Gastrocnemius medialis (tissue), 4 donors: ENCODE measurements at places on chromosomes 6 and 20.

DNA sequence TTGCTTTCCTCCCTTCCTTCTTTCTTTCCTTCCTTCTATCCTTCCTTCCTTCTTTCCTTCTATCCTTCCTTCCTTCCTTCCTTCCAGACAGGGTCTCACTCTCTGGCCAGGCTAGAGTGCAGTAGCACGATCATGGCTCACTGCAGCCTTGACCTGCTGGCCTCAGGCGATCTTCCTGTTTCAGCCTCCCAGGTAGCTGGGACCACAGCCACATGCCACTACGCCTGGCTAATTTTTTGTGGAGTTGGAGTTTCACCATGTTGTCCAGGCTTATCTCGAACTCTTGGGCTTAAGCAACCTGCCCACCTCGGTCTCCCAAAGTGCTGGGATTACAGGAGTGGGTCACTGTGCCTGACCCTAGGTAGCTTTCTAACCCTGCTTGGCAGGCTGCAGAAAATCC lies 12.2 kb upstream of the SEC63 start:
- no peak for DNase-seq

DNA sequence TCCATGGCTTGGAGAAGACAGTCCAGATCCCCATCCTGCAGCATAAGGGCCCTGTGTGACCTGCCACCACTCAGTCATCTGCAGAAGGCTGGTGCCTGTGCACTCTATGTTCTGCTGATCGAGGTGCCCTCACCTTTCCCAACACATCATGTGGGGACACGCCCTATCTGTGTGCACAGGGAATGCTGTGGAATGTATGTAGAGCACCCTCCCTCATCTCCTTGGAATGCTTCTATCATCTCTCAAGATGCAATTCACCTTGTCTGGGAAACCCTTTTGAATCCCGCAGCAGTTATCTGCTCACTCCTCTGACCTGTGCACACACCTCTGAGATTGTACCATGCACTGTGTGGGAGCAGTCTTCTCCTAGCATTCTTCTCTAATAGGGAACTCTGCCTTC lies 207.2 kb upstream of the SSTR4 start:
- no peak for DNase-seq

GRCh38 chr6:18845896-18846295 lies 458.7 kb downstream of the RNF144B start:
- DNase-seq: no peak

DNA sequence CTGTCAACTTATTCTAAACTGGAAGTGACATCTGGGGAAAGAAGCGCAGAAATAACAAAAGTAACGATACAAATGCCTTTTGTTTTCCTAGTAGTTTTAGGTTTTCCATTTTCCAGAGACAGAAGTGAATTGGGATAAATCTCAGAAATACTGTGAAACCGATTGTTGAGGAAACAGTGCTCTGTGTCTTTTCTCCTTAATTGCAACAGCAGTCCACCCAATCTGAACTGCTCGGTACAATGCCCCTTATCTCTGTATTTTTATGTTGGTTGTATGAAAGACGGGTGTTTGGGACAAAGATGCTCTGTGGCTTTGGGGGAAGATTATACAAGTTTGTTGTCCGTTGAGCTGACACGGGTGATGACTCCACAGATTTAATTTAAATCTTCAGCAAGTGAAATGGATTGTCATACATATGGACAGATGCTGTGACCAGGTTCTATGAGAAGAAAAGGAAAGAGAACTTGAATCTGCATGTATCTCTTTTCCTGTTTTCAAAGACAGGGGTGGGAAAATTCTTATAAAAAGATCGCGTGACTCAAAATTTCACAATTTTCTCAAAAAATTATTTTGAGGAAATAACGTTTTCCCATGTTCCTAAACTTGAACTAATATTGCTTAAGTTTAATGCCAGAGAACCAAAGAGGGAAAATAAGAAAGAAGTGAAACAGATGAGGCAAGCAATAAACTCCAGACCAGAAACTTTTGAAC lies 41.2 kb downstream of the SASH1 start:
- DNase-seq: no peak

GRCh38 chr6:32149932-32150870 lies 1.5 kb downstream of the PRRT1 start:
- no peak for DNase-seq

DNA sequence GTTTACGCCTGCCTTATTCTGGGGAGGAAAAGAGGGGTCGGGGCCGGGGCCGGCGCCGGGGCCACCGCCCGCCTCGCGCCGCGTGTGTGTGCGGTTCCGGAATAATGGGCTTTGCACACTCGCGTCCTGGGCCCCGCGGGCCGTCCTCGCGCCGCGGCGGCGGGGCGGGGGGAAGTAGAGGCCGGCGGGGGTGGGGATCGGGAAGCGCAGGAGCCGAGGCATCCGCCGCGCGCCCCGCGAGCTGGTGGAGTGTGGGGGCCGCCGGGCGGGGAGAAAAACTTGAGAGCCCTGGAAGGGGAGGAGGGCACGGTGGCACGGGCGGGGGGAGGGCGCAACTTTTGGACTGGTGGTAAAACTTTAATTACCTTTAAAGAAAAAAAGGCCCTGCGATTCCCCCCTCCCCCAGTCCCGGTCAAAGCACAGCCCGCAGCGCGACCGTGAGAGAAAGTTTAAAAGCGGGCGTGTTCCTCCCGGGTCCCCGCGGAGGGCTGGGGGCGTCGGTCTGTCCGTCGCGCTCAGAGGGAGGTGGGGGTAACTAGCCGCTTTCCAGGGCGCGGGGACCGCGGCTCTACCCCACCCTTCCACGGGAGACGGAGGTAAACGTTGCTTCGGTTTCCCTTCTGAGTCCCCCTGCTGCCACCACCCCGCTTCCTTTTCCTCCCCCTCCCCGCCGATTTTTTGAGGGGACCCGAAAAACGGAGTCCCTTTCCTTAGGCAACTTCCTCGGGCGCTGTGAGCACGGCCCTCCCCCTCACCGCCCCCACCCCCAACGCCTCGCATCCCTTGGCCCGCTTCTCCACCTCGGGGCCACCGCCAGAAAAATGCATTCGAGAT lies 1.9 kb downstream of the L3MBTL3 start:
- no peak for DNase-seq

DNA sequence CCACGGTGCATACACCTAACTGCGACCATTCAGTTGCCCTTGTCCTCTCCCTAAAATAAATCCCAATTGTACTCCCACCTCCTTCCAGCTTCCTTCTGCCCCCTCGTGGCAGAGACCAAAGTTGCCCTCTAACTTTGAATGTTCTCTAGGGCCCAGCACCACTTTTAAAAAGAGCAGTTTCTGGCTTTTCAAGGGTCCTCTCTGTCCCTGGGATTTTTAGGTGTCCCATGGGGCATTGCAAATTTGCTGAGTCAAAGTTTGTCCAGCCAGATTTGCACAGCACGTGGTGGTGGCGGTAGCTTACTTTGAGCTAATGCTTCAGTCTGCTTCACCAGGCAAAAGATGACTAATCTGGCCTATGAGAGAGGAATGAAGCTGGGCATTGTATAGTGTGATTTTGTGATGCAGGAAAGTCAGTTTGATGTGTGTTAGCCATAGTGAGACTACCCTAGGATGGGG lies 100.2 kb downstream of the PERP start:
- DNase-seq: no peak

DNA sequence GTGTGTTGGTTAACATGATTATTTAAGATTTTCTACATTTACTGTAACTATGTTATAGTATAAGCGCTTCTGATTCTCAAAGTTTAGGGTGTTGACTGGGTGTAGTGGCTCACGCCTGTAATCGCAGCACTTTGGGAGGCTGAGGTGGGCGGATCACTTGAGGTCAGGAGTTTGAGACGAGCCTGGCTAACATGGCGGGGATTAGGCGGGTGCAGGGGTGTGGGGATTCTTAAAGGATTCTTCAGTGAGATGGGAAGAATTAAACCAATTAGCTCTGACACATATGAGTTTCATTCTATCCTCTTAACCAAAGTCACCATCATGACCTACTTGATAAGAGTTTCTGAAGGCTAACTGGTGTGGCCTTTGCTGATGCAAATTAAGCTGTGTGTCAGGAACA lies 39.2 kb downstream of the GSTA4 start:
- no peak for DNase-seq

GRCh38 chr20:58523971-58524315 lies 8.7 kb upstream of the APCDD1L start:
- DNase-seq: no peak

GRCh38 chr6:31308050-31308844 lies 36.4 kb upstream of the HLA-C start:
- DNase-seq: no peak

DNA sequence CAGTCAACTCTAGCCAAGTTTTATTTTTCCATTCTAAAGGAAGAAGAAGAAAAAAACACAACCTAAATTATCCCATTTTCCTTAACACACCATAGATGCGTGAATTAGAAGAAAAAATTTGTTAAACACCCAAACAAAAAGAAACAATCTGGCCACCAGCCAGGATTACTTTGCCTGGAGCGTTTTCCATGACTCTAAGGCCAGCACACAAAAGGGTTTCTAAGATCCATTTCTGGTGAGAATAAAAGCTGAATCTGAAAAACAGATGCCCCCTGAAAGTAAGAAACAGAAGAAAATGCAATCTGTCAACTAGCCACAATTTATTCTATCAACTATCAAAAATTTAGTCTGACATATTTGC lies 267.2 kb upstream of the SULF2 start:
- no peak for DNase-seq

- no peak for DNase-seq
Measured at GRCh38 chr6:88626460-88626859, 337.0 kb downstream of the RNGTT start.

- DNase-seq: no peak
Measured at GRCh38 chr6:100379386-100379785, 85.3 kb downstream of the SIM1 start.

DNA sequence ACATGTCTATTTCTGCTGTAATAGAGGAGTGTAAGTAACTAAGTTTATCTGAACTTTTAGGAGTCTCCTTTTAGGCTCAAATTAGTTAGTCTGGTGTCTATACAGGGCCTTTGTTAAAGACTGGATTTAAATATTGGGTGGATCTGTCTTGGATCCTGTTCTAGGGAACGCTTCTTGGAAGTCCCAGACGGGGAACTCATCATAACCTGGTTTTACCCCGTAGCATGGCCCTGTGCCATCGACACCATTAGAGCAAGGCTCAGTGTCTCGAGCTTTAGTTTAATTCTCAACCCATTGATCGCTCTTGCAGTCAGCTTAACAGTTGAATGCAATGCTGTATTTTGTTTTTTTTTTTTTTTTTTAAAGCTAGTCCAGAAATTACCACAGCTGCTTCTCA lies 89.9 kb downstream of the CARMIL1 start:
- DNase-seq: no peak

GRCh38 chr6:159176913-159177312 lies 7.7 kb downstream of the FNDC1 start:
- no peak for DNase-seq

DNA sequence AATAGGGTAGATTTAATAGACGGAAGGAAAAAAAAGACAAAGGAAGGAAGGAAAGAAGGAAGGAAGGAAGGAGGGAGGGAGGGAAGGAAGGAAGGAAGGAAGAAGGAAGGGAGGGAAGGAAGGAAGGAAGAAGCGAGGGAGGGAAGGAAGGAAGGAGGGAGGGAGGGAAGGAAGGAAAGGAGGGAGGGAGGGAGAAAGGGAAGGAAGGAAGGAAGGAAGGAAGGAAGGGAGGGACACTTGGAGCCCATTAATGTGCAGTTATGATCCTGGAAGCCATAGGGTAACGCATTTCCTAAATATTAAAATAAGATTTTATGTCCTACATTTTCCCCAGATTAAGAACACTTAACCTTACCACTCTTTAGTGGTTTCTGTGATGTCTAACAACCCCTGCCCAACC lies 465.7 kb downstream of the ADGRB3 start:
- DNase-seq: no peak

GRCh38 chr6:134021396-134022122 lies 30.9 kb downstream of the SLC2A12 start:
- DNase-seq: no peak

DNA sequence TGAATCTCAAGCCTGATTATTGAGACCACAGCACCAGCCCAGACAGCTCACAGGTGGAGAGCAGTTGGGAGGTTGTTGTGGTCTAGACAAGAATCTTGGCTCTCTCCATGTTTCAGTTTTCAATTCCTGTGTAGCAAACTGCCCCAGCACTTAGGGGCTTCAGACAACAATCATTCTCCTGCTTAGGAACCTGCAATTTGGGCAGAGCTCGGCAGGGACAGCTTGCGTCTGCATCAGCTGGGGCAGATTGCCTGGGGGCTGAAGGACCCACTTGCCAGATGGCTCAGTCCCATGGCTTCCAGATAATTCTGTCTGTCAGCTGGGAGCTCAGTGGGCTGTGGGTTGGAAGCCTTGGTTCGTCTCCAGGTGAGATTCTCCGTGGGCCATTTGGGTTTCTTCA lies 6.9 kb downstream of the TGM6 start:
- DNase-seq: no peak

DNA sequence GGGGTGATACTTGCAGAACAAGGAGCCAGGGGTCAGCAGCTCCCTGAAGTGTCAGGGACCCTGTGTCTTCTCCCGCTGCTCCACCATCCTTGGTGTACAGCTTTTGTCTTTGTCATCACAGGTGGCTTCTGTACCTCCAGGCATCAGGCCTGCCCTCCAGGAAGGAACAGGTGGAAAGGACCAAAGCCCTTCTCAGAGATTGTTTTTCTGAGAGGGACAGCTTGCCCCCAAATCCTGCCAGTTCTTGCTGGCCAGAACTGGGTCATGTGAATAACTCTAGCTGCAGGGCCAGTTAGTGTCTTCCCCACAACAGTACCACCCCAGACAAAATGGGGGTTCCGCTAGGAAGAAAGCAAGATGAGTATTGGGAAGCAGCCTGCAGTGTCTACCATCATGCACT lies 31.4 kb downstream of the SNPH start:
- DNase-seq: no peak

DNA sequence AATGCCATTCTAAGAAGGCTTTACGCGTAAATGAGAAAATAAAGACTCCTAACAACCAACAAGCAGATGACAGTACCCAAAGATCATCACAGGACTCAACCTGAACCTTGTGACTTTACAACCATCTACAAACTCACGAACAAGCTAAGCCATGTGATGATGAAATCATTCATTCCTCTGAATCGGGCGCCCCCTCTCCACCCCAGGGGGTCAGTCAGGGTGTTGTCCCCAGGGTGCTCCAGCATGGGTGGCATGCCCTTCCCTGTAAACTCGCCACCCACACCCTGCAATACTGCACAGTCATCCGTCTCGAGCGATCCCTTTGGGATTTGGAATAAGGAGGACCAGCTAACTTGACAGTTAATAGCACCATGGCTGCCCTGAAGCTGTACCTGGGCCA lies 12.6 kb downstream of the SERPINB6 start:
- no peak for DNase-seq

DNA sequence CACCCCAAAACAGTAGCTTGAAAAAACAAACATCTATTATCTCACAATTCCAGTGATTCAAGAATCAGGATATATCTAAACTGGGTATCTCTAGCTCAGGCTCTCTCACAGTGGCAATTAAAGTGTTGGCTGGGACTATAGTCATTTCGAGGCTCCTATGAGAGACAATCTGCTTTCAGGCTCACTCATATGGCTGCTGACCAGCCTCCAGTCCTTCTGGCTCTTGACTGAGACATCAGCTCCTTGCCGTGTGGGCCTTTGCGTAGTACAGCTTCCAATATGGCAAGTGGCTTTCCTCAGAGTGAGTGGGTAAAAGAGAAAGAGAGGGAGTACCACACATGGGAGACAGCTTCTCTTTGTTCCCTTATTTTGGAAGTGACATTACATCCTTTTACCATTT lies 327.2 kb downstream of the CENPW start:
- no peak for DNase-seq
